ENCODE measurements at places on chromosomes 3 and 15.

- no peak for DNase-seq
These were observed 346.9 kb downstream of the PLCL2 start for GRCh38 chr3:17231537-17232261.

GRCh38 chr15:74032606-74033561, 38.4 kb downstream of the PML start:
- DNase-seq, result no peak

- DNase-seq, result no peak
These were observed 551.7 kb downstream of the NR2F2 start for GRCh38 chr15:96882121-96882772.

DNA sequence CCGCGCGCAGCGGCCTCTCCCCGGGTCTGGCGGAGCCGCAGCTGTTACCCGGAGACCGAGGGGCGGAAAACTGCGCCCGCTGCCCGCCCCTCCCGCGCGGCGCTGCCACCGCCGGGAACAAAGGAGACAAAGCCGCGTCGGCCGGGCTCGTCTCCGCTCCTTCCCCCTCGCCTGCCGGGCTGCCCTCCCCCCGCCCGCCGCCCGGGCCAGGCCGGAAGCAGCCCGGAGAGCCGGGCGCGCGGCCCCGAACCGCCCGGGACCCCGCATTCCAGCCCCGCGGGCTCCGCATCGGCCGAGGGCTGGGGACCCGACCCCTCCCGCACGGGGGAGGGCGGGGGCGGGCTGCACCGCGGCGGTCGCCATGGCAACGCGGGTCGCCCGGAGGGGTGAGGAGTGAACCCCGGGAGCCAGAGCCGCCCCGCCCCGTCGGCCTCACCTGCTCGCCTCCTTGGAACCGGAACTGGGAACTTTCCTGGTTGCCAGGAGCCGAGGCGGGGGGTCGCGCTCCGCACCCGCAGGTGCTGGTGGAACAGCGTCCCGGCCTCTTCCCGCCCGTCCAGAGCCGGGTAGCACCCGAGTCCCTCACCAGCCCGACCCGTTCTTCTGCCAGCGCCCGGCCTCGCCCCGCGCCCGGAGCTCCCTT, 448 bp downstream of the PLXNB1 start:
- DNase-seq, result no peak
